ENCODE measurements at places on chromosomes 12 and 14.

DNA sequence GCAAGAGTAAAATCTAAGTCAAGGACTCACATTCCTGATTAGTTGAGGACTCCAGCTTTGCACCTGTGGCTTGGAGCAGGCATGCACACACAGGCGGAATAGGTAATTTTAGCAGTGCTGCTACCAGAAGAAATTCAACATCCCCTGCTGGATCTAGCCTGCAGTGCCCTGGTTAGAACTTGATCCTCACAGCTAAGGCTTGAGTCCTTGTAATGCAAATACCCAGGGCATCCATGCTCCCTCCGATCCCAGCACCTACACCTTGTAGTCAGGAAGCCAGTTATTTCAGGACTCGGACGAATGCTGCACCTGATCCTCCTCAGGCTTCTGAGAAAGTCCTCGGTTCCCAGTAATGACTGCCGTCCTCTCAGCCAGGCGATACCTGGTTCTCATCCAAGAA lies 309.0 kb upstream of the AMIGO2 start:
- DNase-seq, result no peak

DNA sequence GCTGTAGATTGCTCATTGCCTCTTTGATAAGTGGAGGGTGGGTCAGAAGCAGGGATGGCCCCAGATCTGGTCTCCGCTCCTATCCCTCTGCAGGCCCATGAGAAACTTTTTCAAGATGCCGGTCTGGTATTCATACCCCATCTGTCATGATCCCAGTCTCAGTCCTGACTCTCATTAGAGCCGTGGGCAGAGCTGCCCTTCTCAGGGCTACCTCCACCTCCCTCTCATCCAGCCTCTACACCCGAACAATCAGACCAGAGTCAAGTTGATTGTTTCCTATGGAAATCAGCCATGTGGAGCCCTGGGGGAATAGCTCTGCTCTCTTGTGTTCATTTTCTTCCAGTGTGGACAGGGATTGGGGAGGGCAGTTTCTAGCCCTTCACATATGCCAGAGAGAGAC lies 45.8 kb downstream of the NEUROD4 start:
- no peak for DNase-seq

DNA sequence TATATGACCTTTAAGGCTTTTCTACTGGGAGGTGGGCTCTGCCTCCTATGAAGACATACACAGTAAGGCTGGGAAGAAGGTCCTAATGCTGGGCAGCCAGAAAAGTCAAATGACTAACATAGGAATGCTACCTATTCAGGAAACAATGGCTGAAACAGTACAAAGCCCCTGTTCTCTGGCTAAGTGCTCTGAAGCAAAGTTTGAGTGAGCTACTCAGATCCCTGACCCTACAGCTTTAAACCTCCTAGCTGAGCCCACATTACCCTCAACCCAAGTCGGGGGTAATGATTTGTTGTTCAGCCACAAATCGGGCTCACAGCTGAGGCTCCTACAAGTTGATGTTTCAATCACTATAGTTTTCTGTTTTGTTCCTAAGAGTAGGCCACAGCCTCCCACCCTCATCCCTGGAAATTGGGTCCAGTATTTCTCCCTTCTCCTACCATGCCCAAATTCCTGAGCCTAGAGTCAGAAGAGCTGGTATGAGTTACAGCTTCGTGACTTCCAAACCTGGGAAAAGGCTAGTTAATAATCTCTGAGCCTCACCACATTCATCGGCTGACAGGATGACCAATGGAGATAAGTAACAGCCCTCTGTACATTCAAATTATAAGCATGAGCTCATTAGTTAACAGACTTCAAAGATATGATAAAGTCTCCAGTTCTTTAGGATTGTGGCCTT lies 46.5 kb downstream of the BTBD7 start:
- no peak for DNase-seq

DNA sequence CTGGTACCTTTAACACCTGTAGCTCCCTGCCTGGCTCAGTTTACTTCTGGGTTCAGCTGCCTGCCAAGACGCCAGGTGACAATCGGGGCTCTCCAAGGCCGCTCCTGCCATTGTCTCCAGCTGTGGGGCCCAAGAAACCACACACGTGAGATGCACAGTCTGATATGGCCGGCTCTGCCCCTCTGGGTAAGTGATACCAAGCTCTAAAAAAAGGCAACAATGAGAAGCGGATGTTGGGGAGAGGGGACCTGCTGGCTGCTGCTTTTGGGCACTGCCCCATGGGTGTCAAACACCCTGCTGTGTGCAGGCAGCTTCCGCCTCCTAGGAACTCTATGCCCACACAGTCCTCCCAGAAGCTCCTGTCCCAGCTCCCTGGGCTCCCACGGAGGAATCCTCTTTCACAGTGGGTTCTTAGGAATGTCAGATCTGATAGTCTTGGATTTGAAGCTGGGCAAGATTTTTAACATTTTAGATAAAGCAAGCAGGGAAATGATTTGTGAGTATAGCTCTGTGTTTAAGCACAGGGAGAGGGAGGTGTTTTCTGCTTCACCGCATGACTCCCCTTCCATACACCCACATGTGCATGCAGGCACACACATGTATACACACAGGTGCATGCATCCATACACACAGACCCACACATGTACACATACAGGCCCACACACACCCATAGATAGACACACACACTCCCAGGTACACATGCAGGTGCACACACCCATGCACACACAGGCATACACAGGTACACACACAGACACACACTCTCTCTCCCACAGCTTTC lies 1135.8 kb downstream of the BCL11B start:
- DNase-seq, result no peak

DNA sequence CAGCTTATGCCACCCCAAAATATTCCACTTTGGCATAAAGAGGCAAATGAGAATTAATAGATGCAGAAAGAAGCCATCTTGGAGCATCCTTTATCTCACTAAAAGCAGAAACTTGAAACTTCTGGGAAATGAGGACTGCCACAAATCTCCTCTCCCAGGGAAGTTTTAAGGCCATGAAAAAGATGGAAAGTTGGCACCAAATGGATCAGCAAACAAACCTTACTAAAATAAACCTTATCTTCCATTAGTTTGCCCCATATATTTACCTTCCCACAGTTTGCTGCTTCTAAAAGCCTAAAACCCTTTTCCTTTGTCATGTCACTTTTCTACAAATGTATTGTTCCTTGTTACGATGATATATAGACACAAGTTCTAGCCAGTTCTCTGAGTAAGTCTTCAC lies 340.0 kb upstream of the USP15 start:
- no peak for DNase-seq

DNA sequence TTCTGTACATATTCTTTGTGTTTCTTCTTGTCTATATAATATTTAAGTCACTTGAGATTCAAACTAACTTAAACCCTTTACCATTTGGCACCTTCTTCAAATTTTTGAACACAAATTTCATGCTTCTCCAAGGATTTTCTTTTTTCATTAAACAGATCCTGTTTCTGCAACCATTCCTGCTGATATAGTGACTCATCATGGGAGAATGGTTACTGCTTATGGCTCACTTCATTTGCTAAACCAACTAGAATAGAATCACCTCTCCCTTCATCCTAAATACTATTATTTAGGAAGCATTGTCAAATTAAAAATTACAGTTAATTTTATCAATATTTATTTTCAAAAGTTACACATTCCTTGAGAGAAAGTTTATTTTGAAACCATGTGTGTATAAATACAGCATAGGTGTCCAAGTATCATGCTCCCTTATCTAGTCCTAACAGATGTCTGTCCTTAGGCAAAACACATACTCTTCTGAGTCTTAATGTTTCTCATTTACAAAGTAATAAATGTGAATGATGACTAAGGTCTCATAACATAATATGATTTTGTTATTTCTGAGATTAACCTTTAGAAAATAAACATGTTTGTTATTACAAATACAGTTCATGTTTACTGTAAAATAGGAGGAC lies 40.7 kb downstream of the PLCZ1 start:
- DNase-seq, result no peak

DNA sequence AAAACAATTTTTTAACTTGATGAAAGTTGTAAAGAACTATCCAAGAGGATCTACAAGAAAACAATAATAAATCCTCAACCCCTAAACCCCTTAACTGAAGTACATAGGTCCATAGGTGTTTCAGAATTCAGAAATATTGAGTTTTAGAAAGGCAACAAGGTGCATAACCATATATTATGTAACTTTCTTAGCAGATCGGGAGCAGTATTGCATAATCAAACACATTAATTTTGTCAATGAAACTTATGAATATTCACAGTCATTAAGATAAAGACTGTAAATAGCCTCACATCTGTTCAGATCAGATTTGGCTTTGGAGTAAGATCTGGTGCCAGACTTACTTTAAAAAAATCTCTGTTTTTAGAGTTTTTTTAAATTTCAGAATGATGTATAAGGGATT lies 647.1 kb upstream of the FLRT2 start:
- no peak for DNase-seq

DNA sequence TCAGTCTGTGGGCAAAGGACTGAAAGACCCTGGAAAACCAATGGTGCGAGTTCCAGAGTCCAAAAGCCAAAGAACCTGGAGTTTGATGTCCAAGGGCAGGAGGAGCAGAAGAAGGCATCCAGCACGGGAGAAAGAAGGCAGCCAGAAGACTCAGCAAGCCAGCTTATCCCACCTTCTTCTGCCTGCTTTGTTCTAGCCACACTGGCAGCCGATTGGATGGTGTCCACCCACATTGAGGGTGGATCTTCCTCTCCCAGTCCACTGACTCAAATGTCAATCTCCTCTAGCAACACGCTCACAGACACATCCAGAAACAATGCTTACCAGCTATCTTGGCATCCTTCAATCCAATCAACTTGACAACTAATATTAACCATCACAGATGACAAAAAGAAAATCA lies 57.2 kb upstream of the CAPRIN2 start:
- DNase-seq, result no peak

GRCh38 chr12:109369831-109370230 lies 22.1 kb downstream of the MYO1H start:
- DNase-seq, result no peak

DNA sequence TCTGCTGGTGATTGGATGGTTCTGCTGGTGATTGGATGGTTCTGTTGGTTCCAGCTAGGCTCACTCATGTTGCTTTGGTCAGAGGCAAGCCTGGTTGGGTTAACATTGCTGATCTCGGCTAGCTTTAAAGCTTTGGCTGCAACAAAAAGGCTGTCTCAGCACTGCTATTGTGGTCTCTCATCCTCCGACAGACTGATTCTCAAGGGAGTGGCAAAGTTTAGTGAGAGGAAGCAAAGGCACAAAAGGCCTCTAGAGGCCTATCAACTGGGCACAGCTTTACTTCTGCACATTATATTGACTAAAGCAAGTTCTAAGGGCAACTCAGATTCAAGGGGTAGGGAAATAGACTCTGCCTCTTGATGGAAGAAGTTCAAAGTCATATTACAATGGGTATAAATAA lies 84.7 kb upstream of the LGR5 start:
- DNase-seq, result no peak

DNA sequence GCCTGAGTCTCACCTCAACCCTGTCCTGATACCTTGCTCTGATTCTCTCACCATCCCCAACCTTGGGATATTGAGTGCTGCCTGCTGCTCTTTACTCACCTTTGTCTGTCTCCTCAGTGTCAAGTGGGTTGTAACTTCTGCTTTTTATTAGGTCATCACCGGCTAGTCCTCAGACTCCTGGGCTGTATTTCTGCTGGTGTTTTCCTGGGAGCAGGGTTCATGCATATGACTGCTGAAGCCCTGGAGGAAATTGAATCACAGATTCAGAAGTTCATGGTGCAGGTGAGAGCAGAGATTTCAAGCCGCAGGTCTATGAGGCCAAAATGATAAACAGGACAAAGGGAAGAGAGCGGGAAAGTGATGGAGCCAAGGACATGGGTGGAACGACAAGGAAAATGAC lies 498 bp downstream of the SLC39A2 start:
- no peak for DNase-seq

DNA sequence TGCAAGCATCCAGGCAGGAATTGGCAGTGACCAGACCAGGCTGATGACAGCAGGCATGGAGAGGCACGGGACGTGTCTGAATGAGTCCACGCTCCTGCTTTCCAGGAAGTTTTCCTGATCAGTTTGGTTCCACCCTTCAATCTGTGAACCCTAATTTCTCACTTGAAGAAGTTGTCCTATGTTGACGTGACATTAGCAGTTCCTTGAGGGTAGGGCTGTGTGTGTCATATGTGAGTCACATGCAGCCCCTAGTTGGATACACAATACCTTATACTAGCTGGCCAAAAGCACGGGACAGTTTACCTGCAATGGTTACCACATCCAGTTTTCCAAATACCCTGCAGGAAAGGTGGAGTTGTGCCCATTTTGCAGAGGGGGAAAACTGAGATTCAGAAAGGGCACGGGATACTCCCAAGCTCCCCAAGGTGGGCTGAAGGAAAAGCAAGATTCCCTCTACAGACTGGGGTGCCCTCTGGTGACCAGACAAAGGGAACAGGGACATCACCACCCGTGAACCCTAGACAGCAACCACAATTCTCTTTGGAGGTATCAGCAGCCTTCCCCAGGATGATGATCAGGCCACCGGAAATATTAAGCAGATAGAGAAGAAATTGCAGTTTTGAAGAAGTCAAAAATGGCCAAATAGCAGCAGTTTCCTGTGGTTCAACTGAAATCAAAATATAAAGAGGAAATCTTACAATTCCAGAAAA lies 194.5 kb downstream of the PHETA1 start:
- DNase-seq, result no peak

DNA sequence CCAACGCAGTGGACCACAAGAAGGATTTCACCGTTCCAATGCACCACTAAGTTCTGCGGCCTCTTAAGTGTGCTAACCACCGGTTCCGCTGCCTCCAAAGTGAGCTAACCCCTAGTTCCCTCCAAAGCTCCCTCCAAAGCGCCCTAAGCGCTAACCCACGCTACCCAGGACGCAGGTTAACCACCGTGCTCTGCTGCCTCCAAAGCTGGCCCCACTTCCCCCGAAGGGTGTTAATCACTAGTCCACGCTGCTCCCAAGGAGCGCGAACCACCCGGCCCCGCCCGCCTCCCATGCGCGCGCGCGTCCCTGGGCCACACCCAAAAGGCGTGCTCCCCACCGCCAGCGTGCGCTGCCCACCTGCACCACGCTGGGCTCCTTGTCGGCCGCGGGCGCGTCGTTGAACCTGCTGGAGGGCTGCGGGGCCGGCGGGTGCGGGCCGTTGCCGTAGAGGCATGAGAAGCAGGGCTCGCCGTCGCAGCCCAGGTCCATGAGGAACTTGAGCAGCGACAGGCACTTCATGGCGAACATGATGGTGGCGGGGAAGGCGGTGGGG lies 11.7 kb downstream of the FAM181A start:
- DNase-seq, result no peak

DNA sequence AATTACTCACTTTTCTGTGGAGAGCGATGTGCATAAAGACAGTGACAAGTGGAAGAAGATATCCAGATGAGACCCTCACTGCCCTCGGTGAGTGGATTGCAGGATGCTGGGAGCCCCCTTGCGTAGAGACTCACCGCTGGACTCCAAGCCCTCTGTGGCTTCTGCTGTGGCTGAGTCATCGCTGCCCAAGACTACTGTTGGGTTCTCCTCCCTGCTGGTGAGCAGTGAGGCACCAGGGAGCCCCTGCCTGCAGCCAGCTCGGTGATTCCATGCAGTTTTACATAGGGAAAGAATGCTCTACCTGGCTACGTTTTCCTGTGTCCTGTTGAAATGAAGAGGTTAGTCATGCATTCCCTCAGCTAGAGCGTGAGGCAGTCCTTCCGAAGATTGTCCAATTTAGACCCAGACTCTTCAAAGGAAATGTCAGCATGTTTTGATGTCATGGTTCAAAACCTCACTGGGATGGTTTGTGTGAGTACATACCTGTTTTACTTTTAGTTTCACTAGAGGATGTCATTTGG lies 28.2 kb downstream of the TRAF3 start:
- peak; percentile 10 for DNase-seq

- no peak for DNase-seq
Observed at GRCh38 chr12:105912882-105913678, 225.7 kb downstream of the NUAK1 start.

GRCh38 chr12:63150713-63151622 lies at the start of gene AVPR1A:
Gene AVPR1A (minus strand): TSS chr12:63151201. CDS start chr12:63150836, 365 bp downstream.
- no peak for DNase-seq

GRCh38 chr14:68639000-68639757 lies 153.7 kb downstream of the ZFP36L1 start:
- DNase-seq, result no peak
